NCI-H345 (cell line): ENCODE measurements at places on chromosomes 7 and 10.

- DNase-seq: no peak
Measured at GRCh38 chr7:19128856-19129255, 11.4 kb upstream of the TWIST1 start.

DNA sequence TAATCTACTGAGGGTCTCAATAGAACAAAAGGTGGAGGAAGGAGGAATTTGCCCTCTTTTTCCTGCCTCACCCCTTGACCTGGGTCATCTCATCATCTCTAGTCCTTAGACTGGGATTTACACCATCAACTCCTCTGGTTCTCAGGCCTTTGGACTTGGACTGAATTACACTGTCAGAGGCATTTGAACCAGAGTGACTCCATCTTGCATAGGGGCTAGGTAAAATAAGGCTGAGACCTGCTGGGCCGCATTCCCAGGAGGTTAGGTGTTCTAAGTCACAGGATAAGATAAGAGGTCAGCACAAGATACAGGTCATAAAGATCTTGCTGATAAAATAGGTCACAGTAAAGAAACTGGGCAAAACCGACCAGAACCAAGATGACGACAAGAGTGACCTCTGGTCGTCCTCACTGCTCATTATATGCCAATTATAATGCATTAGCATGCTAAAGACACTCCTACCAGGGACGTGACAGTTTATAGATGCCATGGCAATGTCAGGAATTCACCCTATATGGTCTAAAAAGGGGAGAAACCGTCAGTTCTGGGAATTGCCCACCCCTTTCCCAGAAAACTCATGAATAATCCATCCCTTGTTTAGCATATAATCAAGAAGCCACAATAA, 84.0 kb downstream of the C1GALT1 start:
- no peak for DNase-seq

GRCh38 chr7:19290968-19291367, 145.7 kb upstream of the FERD3L start:
- DNase-seq: no peak

DNA sequence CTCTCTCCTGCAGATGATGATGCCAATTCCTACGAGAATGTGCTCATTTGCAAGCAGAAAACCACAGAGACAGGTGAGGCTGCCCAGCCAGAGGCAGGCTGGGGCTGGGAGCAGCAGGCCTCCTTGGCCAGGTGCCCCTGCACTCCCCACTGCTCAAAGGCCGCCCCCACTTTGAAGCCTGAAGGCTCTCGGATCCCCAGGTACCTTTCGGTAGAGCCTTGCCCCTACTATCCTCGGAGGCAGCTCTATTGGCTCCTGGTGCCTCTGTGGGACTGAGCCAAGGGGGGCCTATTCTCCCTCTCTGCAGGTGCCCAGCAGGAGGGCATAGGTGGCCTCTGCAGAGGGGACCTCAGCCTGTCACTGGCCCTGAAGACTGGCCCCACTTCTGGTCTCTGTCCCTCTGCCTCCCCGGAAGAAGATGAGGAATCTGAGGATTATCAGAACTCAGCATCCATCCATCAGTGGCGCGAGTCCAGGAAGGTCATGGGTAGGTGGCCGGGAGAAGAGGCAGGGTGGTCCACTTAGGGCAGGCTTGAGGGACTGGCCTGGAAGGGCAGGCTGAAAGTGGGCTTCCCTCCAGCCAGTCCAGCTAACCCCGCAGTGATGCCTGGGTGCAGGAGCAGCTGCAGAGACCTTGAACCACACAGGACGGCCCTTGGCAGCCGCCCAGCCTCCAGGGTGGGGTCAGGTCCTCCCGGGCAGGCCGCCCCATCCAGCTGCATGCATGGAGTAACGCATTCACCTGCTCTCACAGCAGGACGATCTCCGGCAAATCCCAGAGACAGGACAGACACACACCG, 14.1 kb downstream of the LAT2 start:
- peak; percentile 45 for DNase-seq

GRCh38 chr7:150842716-150843115, 9.6 kb upstream of the AOC1 start:
- DNase-seq: no peak

DNA sequence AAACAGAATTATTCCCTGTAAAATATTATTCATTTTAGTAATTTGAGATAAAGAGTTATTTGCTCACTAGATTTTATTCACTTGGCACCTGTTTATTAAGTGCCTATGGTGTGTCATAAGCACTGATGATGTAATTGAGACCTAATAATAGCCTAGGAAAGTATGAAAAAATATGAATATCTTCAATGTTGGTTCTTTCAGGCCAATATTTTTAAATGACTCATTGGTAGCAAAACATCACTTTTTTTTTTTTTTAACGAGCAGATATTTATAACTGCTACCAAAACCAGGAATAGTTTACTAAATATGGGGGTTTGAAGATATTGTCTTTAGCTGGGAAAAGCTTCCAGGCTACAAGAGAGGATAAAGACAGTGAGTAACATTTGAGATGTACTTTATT, 228.0 kb downstream of the PRKG1 start:
- no peak for DNase-seq

GRCh38 chr10:119337796-119338432, 130.5 kb downstream of the GRK5 start:
- no peak for DNase-seq

DNA sequence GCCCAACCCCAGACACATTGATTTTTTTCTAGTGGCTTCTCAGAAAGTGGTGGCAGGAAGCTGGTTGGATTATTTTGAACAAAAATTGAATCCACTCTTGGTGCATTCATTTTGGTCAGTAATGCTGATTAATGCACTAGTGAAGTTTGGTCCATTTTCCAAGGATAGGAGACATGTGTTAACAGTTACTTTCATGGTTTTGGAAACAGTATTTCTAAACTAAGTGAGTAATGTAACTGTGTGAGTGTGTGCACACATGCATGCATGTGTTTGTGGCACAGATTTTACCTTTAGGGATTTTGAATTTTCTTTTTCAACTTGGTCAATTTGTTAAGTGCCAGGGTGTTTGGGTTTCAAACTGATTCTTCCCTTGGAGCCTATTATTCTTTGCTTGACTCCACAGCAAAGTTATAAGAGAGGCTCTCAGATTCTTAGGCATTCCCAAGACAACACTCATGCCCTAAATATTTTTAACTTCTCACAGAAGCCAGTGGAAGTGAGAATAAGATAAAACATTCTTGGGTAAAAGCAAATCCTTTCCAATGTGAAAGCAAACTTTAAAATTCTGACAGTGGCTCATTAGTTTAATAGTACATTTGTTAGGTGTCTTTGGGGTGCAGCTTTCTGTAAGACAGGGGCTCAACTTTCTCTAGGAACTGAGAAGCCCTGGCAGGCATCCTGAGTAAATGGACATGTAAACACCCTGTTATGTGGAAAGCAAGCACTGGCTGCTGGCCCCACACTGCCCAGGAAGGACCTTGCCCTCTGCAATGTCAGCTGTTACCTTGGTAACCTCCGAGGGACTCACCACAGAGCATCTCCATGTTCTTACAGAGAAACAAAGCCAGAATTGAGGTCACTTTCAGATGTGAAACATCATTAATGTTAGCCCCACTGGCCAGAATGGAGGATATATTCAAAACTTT, 68.4 kb downstream of the ASAH2B start:
- DNase-seq: no peak

GRCh38 chr10:130111852-130112180, 1.2 kb upstream of the C10orf143 start:
- DNase-seq: no peak

GRCh38 chr7:99120501-99120900, 23.4 kb downstream of the SMURF1 start:
- DNase-seq: no peak

GRCh38 chr7:4769761-4770160, 5.7 kb upstream of the AP5Z1 start:
- DNase-seq: peak; percentile 22

DNA sequence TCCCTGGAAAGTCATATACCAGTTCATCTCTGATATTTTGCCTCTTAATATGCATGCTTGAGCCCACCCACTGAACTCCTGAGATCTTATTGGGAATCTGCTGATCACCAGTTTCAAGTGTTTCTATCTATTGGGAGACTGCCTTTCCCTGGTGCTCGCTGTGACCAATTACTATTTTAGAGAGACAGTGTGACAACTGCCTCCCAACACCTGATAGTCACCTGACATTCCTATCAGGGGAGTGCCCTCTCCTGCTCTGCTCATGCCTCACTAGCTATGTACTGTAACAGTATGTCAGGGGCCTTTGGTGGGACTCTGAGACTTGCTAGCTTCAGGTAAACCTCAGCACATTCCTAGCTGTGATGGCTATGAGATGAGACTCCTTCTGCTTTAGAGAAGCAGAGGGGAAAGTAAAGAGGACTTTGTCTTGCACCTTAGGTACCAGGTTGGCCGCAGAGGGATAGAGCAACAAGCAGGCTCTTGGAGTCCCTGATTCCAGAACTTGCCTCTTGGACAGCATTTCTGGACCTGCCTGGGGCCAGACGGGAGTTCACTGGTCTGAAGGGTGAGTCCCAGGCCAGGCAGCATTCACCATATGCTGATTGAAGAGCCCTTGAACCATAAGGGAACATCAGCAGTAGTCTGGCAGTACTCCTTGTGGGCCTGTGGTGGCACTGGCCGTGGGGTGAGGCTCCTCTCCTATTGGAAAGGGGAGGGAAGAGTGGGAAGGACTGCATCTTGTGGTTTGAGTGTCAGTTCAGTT, 34.4 kb upstream of the ARHGAP12 start:
- no peak for DNase-seq
